ENCODE measurements at places on chromosomes 3 and 15.
A peak's percentile ranks its signal among the peaks of the same experiment; 100 is the strongest.

DNA sequence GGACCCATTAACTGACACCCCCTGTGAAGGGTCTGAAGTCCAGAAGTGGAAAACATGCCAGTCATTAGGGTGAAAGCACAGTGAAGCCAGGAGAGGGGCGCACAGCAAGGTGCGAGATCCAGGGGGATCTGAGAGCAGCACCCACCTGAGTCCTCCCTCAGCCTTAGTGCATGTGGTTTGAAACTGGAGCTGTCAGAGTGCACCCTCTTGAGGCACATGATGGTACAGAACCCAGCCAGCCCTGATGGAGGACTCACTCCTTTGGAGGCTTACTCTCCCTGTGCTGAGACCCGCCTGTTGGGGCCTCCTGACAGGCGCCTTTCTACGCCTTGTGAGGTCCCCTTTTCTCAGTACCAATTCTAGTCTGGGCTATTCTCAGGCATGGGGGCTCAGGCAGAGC, 77.8 kb downstream of the IL20RB start:
- DNase-seq: no peak

- no peak for DNase-seq
Measured at GRCh38 chr15:32098033-32098432, 67.7 kb downstream of the CHRNA7 start.

- no peak for DNase-seq
Measured at GRCh38 chr3:64975147-64975546, 287.3 kb upstream of the ADAMTS9 start.

DNA sequence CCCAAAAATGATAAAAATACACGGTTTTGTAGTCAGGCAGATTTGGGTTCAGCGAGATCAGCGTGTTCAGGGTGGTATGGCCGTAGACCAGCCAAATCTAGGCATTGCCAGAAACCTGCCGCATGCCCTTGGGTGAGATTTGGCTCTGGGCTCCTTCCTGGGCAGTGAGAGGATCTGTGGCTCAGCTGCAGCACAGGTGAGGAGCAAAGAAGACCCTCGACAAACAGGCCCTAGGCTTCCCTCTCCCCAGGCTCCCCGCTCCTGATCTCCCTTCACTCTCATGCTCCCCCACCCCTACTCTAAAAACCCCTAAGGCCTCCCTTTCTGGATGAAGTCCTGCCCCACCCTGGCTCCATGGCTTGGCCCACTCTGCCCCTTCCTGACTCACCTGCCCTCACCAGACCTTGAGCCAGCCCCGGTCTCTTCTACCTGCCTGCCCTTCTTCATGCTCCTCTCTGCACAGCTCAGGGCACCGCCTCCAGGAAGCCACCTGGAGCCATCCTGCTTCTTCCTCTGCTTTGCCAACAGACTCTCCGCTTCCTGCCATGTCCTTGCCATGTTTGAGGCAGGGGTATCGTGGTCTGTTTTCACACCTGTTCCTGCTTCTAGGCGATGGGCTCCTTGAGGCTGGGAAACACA, 88.1 kb downstream of the CORO2B start:
- no peak for DNase-seq

DNA sequence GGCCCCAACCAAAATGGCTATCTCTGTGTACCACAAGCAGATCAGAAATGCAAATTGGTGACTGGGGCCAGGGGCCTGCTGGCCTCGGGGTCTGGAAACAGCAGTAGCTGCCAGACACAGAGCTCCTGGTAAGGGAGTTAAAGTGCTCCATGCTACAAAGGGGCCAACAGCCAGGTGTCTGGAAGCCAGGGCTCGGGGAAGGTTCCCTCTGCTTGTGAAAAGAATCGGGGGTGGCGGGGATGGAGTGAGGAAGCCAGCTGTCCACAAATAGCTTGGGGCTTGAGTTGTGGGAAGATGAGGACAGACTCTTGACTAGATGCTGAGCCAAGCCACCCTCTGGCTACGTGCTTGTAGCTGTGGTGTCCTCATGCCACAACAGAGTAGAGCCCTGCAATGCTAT, 39.3 kb downstream of the CHRD start:
- DNase-seq: no peak

- peak; percentile 48 for DNase-seq
Measured at GRCh38 chr3:53846134-53846850, at the start of the genes CHDH and IL17RB. Gene CHDH, minus strand, starts transcription at chr3:53846419. Its CDS starts 22,411 bp downstream, at chr3:53824008. Gene IL17RB, plus strand, starts transcription at chr3:53846568. Its CDS starts 21 bp downstream, at chr3:53846589.

- DNase-seq: no peak
Measured at GRCh38 chr3:86948822-86949221, 42.1 kb downstream of the VGLL3 start.

DNA sequence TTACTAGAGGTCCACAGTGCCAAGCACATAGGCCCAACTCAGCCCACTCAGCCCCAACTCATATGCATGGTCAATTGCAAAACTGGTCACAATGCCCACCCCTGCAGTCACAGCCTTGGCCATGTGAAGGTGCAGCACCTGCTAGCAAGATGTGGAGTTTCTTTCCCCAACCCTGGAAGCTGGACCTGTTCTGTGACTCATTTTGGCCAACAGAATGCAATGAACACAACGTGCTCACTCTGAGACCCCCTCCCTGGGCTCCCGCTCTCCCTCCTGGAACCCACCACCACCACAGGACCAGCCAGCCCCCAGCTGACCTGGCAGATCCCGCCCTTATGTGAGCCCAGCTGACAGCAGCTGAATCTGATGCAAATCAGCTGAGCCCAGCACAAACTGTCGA, 34.4 kb downstream of the ALDH1L1 start:
- no peak for DNase-seq

DNA sequence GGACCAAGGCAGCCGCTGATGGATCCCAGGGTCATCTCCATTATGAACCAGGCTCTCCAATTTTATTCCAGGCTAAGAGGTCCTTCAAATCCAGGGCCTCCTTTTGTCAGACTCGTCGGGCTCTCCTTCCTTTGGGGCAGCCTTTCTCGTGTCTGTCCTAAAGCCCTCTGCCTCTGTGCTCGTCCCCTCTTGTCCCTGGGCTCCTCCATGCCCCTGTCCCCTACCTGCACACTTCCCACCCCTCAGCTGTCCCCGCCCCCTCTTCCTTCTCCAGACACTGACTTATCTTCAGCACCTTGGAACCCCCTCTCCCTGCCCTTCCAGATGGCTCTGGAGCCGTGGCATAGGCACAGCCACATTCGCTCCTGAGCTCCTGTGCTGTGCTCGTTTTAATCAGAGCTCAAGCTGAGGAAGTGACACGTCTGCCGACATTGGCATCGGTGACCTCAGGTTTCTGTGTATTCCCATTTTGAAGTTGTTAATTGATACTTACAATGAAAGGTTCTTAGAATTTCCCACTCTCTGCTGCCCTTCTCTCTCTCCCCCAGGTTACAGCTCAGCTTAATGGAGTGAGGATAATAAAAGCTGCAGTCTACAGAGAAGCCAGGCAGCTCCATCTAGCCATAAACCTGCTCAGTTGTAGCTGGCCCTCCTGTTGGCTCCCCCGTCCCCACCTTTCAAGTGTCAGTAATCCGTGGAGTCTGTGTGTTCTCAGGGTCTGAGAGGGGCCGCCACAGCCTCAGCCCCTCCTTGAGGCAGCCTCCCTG, 51.1 kb upstream of the SEC22A start:
- DNase-seq: no peak

DNA sequence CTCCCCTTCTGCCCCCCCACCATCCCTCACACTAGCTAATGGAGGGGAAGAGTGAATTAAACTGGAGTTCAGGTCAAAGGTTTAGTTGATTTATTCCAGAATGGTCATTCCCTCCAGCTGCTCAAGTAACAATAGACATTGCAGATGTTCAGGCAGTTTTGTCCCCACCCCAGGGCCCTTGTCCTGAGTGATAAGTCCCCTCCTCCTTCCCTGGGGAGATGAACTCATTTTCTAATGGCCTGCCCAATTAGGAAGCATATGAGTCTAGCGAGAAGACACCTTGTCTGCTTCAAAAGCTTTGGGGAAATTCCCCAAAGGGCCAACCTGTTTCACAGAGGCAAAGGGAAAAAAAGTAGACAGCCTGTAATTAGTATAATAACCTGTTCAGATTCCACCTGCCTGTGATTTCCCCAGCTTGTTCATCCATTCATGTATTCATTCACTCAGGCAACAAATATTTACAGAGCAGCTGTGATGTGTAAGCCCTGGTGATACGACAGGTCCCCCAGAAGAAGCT, 165.3 kb downstream of the SHQ1 start:
- DNase-seq: no peak

DNA sequence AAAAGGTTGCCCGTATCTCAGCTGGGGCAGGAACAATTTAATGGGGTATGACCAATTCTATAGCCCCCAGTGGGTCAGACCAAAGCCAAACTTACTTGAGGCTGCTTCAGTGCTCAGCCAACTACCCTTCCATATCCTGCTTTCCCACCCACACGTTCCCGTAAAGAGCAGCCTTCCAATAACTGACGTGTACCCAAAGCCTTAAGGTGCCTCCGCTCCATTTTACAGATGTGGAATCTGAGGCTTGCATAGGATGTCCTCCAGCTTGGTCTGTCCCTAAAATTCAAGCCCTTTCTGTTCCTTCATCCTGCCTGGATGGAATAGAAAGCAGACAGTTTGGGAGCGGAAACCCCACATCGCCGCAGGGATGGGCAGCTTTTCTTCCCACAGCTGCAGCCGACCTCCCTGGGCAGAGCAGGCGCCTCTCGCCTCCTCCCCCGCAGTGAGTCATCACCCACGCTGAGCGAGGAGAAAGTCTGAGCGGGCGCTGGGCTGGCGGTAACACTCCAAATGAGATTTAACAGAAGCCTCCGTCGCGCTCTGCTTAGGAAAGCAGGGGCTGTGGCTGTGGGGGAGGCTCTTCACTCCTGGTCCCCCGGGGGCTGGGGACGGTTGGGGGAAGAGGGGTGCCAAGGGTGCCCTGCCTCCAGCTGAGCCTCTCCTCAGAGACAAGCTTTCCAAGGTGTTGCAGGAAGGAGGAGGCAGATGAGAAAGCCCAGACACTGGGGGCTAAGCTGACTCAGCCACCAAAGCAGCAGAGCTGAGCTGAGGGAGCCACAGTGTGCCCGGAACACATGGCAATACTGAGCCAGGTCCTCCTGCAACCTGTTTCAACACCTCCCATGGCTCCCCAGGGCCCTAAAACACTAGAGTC, 57.8 kb upstream of the HRH1 start:
- peak; percentile 91 for DNase-seq

GRCh38 chr3:36318621-36319200, 61.6 kb upstream of the STAC start:
- no peak for DNase-seq

DNA sequence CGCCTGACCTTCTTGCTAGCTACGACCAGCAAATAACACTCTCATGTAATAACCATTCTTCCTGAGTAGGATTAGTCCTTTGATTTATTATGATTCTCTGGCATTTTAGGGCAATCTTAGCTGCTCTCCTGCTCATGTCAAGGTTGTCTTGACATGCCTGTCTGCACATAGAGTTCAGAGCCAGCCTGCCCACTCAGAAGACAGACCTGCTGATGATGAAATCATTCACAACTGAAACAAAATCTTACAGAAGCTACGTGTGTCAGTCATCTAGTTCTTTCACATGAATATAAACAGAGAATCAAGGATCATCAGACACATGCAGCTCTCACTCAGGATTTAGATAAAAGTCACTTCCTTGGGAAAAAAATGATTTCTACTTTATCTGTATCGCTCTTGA, 173.6 kb upstream of the LYSMD4 start:
- DNase-seq: no peak

GRCh38 chr15:57762302-57762701, 55.8 kb downstream of the POLR2M start:
- no peak for DNase-seq

- DNase-seq: no peak
Measured at GRCh38 chr3:32257042-32257441, 18.6 kb downstream of the CMTM8 start.

- peak; percentile 19 for DNase-seq
Measured at GRCh38 chr3:100709842-100710260, 557 bp downstream of the TFG start.

DNA sequence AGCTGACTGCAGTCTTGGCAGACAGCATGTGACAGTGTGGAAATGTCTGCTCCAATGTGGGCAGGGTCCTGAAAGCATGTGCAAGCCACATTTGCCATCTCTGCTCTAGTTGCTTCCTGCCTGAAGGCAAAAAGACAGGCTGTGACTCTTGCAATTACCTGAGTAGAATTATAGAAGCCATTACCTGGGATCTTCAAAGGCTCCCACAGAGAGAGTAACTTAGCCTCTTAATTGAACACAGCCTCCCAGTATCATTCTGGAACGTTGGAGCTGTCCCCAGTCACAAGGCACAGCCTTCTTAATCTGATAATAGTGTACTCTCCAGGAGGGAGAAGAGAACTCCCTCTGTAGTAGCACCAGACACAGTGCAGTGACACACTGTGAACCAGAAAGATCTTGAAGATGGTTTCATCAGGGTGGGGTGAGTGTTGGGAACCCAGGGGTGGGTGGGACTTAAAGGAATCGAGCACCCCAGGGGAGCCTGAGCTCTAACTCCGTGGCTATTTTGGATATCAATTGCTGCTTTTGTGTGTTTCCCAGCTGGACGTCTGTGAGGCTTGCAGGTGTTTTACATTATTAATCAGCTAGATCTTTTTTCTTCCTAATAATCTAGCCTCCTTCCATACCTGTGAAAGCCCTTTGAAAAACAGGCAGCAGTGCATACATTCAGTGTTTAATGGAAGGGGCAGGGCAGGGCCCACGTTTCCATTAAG, 40.6 kb upstream of the GLCE start:
- no peak for DNase-seq

GRCh38 chr3:37661615-37662306, 199.9 kb upstream of the CTDSPL start:
- DNase-seq: no peak

DNA sequence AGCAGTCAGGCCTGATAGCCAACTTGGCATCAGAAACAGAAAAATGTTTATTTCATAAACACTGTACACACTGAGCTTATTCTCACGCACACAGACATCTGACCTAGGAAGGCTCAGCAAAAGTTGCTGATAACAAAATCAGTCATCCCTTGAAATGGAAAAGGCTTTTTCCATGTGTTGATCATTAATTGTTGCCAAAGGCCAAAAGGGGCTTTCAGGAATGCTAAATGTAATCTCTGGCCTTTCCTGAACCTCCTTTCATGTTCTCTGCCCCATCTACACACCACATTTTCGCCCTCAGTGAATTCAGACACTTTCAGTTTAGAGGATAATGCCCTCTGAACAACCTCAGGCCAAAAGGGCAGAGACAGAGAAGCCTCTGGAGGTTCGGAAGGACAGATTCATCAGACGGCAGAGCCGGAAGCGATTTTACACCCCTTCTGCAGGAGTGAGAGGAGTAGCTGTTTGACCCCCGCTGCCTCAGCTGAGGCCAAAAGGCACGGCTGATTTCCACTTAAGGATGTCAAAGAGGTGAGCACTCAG, 14.5 kb downstream of the RTP4 start:
- no peak for DNase-seq

GRCh38 chr15:80904998-80905397, 84.6 kb downstream of the MESD start:
- no peak for DNase-seq

DNA sequence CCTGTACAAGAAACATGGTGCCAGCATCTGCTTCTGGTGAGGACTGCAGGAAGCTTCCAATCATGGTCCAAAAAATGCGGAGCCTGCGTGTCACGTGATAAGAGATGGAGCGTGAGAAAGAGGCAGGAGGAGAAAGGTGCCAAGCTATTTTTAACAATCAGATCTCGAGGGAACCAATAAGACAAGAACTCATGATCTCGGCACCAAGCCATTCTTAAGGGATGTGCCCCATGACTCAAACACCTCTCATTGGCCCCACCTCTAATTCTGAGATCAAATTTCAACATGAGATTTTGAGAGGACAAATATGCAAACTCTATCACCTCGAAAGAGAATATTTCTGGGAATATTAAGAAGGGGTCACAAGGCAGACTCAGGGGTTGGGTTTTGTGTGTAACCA, 107.2 kb downstream of the PYDC2 start:
- DNase-seq: no peak
